Body of pancreas (tissue), 4 donors: ENCODE measurements at places on chromosomes 7 and 10.

DNA sequence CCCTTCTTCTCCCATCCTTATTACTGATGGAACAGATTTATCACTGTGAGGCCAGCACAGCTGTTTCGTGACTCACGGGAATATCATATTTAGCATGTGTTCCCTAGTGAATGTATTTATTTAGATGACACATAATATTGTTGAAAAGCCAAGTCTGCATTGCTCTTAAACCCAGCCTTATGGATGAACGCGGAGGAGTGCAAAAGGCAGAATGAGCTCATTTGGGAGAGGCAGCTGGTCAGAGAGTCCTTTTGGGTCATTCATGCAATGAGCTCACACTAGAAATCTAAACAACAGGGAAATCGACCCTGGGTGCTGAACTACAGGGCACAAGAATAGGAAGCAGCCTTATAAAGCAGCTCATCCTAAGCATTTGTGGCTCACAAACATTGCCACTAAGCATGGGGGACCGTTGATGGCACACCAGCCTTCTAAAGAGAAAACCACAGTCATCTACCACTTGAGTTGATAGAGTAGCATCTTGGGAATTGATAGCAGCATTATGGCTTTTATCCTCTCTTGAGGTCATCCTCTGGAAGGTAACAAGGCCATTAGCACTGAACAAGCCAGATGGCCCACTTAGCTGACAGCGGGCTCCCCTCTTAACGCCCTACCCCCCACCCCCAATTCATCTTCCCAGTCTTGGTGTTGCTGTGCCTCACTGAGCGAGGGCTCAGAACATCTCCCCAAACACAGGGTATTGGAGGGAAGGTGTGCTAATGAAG, 32.9 kb upstream of the SDK1 start:
- no peaks in the 10 kb centered on the region for H3K36me3 ChIP-seq
- DNase-seq = peak; percentile 13
- H3K27me3 ChIP-seq = no peaks in the 10 kb centered on the region
- no peak overlapping the region for H3K27ac ChIP-seq
- H3K4me3 ChIP-seq = no peak overlapping the region

- DNase-seq = no peak
- H3K4me3 ChIP-seq = no peak overlapping the region
- H3K36me3 ChIP-seq = no peaks in the 10 kb centered on the region
- no peak overlapping the region for H3K27ac ChIP-seq
- H3K4me1 ChIP-seq = no peaks in the 10 kb centered on the region
- no peaks in the 10 kb centered on the region for H3K27me3 ChIP-seq
Observed at GRCh38 chr10:86267286-86268195, 99.1 kb downstream of the GRID1 start.

- no peak overlapping the region for H3K27ac ChIP-seq
- DNase-seq = no peak
- no peaks in the 10 kb centered on the region for H3K27me3 ChIP-seq
- no peak overlapping the region for H3K4me3 ChIP-seq
Observed at GRCh38 chr7:40470091-40470592, 335.3 kb downstream of the SUGCT start.

GRCh38 chr7:28349637-28350036, 62.7 kb upstream of the CREB5 start:
- H3K27ac ChIP-seq = no peak overlapping the region
- H3K27me3 ChIP-seq = no peaks in the 10 kb centered on the region
- no peaks in the 10 kb centered on the region for H3K36me3 ChIP-seq
- H3K4me3 ChIP-seq = no peak overlapping the region

DNA sequence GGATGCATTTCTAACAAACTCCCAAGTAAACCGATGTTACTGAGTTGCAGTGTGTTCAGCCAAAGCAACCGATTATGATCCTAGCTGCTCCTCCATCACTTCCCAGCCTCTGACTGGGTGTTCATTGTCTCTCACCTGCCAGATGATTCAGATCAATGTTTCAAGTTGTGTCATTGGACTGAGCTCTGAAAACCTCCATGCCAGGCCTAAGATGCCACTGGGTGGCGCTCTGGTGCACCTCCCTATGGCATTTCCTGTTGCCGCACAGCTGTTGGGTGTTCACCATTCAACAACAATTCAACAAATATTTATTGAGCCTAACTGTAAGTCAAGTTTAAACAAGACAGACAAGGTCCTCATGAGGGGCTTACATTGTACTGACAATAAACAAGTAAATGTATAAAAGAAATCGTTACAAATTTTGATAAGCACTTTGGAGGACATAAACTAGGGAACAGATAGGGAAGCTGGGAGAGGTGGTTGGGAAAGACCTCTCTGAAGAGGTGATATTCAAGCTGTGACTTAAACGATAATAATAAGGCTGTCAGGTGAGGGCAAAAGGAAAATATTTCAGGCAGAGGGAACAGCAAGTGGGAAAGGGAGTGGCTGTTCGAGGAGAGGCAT, 22.8 kb downstream of the RGR start:
- H3K27ac ChIP-seq = no peak overlapping the region
- H3K27me3 ChIP-seq = no peaks in the 10 kb centered on the region
- DNase-seq = peak; percentile 58
- no peaks in the 10 kb centered on the region for H3K36me3 ChIP-seq
- no peaks in the 10 kb centered on the region for H3K4me1 ChIP-seq

DNA sequence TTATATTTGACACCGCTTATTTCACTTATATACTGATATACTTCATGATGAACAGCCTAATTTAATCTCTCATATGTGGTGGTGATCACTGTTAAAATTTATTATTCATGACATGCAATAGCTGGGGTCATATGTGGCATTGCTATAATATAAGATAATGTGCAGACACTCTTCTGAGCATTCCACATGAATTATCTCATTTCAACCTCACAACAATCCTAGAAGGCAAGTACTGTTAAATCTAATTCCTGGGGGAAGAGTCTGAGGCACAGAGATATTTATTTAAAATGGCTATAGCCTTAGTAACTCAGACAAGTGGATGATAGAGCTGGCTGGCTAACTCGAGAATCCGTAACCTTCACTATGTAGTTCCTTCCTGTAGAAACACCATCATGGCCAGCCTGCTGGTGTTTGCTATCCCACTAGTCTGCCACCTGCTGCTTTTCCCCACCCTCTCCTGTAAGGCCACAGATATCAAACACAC, 46.6 kb upstream of the A1CF start:
- H3K4me3 ChIP-seq = no peak overlapping the region
- no peaks in the 10 kb centered on the region for H3K27me3 ChIP-seq
- H3K4me1 ChIP-seq = peaks cover 16% of the 10 kb centered on the region
- no peak overlapping the region for H3K27ac ChIP-seq
- peak; percentile 57 for DNase-seq
- no peaks in the 10 kb centered on the region for H3K36me3 ChIP-seq

DNA sequence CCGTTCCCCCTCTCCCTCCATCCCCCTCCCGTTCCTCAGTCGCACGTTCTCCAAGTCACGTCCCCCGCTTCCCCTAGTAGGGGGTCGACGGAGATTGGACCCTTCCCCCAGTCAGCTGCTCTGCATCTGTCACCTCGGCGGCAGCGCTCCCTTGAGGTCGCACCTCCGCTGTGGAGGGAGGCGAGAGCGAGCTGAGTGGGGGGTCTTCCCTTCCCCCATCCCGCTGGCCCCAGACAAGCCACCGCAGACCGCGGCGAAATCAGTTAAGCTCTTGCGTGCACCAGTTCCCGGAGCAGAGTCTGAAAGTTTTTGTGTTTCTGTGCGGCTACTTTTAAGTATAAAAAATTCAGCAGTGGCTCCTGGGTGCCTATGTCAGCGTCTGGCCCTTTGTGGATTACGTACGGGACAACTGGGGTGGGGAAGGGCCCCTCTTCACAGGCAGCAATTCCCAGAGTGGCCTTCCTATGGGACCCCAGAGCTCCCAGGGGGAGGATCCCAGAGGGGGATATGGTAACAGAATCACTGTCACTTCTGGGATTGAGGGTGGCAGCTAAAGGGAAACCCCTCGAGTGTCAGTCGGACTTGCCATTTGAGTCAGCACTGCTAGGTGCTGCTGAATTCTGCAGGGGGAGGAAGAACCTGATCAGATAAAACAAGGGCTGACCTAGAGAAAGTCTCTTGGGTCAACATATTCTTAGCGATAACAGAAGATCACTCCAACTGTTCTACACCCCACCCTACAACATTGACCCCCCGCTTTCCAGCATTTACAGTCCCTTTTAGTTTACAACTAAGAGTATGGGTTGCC, 12.5 kb upstream of the DDIT4 start:
- peaks cover 68% of the 10 kb centered on the region for H3K4me1 ChIP-seq
- no peaks in the 10 kb centered on the region for H3K36me3 ChIP-seq
- peak overlapping the region; percentile 9 for H3K27ac ChIP-seq
- no peaks in the 10 kb centered on the region for H3K27me3 ChIP-seq
- no peak overlapping the region for H3K4me3 ChIP-seq
- no peak for DNase-seq

DNA sequence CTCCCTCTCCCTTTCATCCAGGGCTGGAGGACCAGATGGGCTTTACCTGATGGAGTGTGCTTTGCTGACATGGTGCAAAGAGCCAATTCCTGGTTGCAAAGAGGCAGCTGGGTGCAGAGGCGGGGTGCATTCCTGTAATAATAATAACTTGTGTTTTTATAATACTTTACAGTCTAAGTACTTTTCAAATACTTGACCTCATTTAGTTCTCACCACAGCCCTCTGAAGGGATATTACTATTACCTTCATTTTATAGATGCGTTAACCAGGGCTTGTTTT, 70.4 kb downstream of the TCF7L2 start:
- no peaks in the 10 kb centered on the region for H3K36me3 ChIP-seq
- H3K27ac ChIP-seq = peak overlapping the region; percentile 79
- no peak for DNase-seq
- no peaks in the 10 kb centered on the region for H3K27me3 ChIP-seq

DNA sequence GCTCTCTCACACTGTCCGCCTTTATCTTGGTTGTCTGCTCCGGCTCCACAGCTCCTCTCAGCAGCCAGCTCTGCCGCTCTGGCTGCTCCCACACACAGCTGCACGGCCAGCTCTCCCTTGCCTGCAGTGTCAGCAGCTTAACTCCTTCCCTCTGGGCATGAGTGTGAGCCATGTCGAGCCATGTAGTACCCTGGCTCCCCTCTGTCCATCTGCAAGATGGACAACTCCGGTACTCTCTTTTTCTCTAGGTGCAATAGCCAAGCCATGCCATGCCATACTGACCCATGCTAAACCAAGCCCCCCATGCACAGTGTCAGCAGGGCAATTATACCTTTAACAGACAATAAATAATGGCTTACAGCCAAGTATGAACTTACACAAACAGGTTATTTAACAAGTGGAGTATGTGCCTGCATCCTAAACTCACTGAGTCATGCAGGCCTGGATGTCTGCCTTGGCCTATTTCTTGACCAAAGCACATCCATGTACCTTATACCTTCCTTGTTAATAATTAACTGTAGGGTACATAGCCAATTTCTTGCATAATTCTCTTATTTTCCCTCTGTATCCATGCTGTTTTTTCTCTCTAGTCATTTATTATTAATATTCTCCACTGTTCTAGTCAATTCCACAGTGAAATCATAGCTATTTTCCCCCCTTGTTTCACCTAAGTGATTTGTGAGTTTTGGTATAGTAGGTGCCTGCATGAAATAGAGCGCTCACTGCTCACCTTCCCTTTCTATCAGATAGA, 170.9 kb downstream of the CDK14 start:
- H3K4me3 ChIP-seq = no peak overlapping the region
- no peaks in the 10 kb centered on the region for H3K36me3 ChIP-seq
- peak; percentile 92 for DNase-seq
- H3K27me3 ChIP-seq = no peaks in the 10 kb centered on the region

DNA sequence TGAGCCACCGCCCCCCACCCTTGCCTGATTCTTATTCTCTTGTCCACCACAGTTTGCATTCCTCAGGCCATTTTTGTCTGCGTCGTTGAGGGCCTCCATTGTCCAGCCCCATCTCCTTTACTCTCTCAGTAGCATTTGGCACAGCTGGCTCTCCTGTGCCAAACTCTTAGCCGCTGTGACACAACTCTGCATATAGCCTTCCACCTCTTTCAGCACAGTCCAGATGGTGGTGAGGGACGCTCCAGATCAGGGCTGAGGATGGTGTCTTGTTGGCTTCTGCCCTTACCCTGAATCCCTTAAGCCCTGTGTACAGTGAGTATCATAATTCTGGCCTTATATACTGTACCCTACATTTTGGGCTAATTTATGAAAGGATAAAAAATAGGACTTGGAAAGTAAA, 45.6 kb downstream of the BMPR1A start:
- H3K27me3 ChIP-seq = no peaks in the 10 kb centered on the region
- H3K27ac ChIP-seq = no peak overlapping the region
- no peak for DNase-seq
- no peaks in the 10 kb centered on the region for H3K36me3 ChIP-seq
- H3K4me3 ChIP-seq = no peak overlapping the region

DNA sequence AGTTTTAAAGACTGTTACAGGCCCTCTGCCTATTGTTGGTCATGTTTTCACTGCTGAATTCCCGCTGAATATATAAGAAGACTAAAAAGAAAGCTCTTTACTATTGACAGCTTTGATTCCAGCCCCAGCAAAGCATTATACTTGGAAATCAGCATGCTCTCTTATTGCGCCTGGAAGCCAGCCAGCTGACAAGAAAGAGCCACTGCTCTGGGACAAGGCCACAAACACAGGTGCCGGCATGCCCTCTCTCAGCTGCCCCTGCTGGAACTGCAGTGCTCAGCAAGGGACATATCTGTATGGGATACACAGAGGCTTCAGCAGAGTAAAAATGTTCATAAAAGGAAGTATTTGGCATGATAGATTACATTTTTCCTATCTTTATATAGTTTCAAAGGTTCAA, 523.9 kb downstream of the ADRA2A start:
- H3K27ac ChIP-seq = no peak overlapping the region
- H3K4me3 ChIP-seq = no peak overlapping the region
- no peaks in the 10 kb centered on the region for H3K36me3 ChIP-seq
- H3K27me3 ChIP-seq = no peaks in the 10 kb centered on the region
- H3K4me1 ChIP-seq = peaks cover 6% of the 10 kb centered on the region
- DNase-seq = peak; percentile 83

DNA sequence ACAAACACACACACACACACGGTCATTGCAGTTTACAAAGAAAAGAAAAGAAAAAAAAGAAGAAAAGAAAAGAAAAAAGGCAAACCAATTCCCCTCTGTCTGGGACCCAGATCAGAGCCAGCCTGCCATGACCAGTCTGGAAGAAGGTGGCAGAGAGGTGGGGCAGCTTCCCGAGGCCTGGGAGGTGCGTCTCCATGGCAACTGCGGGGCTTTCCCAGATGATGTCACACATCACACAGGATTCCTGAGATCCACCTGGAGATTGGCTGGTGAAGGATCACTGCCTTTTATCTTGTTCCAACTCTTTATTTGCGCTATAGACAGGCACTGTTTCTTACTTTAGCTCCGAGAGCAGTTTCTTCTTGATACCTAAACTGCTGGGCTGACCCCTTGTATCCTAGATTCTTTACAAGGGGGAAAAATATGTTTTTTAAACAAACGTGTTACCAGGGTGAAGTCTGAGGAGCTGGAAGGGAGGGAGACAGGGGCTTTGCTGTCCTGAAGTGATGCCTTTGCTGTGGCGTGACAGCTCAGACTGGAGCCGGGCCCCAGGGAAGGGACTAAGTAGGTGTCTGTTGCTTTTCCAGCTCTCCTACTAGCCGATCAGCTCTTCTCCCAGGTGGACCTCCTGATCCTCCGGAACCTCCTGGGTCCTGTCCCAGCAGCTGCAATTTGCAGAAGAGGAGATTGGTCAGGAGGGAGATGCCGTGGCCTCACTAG, 298.5 kb downstream of the KLF6 start:
- no peaks in the 10 kb centered on the region for H3K27me3 ChIP-seq
- peaks cover 10% of the 10 kb centered on the region for H3K4me1 ChIP-seq
- H3K4me3 ChIP-seq = no peak overlapping the region
- DNase-seq = peak; percentile 79
